ENCODE measurements at places on chromosomes 3 and 15.

GRCh38 chr15:76234337-76234889 lies 76.9 kb downstream of the ETFA start:
- no peak for DNase-seq

- no peak for DNase-seq
Measured at GRCh38 chr3:65109966-65110500, 422.2 kb upstream of the ADAMTS9 start.

- no peak for DNase-seq
Measured at GRCh38 chr3:2092758-2093157, 5.9 kb upstream of the CNTN4 start.

DNA sequence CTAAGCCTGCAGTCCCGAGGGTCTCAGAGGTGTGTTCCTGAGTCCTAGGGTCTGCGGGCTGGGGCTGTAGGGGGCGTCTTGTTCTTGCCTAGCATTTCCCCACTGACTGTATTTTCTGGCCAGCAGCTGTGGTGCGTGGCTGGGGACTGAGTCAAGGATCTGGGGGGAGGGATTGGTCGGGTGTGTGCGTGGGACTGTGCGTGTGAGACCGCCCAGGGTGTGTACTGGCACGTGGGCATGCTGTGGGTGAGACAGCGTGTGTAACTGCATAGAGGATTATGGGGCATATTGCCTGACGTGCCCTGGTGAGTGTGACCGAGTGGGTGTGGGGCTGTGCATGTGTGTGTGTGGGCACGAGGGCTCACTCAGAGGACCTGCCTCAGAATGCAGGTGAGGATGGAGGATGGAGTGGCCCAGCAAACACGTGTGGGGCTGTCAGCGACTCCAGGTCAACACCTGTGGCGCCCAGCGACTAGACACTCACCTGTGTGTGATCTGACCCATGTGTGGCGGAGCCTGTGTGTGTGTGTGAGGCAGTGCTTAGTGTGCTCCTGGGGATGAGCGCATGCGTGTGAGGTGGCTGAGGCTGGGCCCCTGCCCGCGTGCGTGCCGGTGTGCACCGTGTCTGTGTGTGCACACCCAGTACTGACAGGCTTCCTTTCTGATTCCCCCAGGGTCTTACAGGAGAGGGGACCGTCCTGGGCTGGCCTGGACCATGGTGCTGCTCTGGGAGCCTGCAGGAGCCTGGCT lies 20.9 kb downstream of the FBLN2 start:
- no peak for DNase-seq

GRCh38 chr3:31543375-31543774 lies 10.7 kb downstream of the STT3B start:
- no peak for DNase-seq

All from RPMI8226 (cell line).